ENCODE measurements at places on chromosomes 7 and 10.

DNA sequence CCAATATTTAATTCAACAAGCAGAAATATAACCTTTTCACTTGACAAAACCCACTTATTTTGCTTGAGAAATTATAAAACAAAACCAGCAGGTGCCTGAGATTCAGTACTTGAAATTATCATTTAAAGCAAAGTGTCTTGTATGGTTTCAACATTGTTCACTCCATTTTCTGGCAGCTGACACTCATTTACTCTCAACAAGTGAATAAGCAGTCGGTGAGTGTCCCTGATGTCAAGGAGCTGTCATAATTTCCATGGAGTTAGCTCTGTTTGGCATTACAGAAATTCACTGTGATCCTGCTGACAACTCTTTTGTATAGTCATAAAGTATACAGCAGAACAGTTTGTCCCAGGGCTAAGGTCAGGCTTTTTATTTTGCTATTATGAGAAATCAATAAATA, 490.0 kb downstream of the CNTNAP2 start:
- no peak for DNase-seq

- no peak for DNase-seq
Measured at GRCh38 chr7:79973455-79973854, 161.2 kb upstream of the GNAI1 start.

- no peak for DNase-seq
Measured at GRCh38 chr10:98349508-98349922, 65.5 kb downstream of the PYROXD2 start.

GRCh38 chr7:50697748-50698147, 84.9 kb downstream of the GRB10 start:
- DNase-seq, result no peak

GRCh38 chr7:93284908-93285307, 52.7 kb downstream of the VPS50 start:
- no peak for DNase-seq

GRCh38 chr7:19404912-19405329, 259.7 kb upstream of the FERD3L start:
- DNase-seq, result peak; percentile 87

DNA sequence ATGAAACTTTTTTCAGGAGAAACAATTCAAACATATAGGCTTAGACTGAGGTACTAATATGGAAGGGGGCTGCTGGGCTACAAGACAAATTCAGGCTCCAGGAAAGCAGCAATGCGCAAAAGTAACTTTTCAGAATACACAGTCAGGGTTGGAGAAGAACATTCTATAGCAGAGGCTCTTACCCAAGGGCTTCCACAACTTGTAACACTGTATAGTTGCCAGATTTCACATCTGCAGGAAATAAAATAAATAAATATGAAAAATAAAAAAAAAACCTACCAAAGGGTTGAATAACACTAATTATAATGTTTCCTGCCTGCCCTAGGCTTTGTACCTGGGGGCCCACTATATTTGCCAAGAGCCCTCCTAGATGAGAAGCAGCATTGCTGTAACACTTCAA, 14.3 kb downstream of the MMS19 start:
- no peak for DNase-seq

GRCh38 chr10:109743574-109743973, 179.7 kb downstream of the XPNPEP1 start:
- no peak for DNase-seq

- no peak for DNase-seq
Measured at GRCh38 chr7:50685135-50686065, 97.3 kb downstream of the GRB10 start.

- no peak for DNase-seq
Measured at GRCh38 chr7:100886142-100886935, 3.2 kb downstream of the UFSP1 start.

DNA sequence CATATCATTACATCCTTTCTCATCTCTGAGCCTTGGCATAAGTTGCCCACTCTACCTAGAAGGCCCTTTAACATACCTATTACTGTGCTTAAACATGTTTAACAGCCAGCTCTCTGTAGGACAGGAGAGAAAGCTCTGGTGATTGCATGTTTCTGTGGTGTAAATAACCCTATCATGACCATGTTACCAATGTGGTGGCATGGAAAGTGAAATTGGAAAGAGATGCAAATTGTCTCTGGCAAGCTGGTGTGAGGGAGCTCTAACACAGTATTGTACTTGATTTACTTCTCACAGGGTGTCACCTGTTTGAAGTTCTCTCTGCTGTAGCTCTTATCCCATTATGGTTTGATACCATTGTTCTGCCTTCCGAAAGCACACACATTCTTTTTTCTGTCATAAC, 231.8 kb upstream of the DKK1 start:
- DNase-seq, result no peak

GRCh38 chr10:104657457-104657856, 16.4 kb downstream of the SORCS3 start:
- no peak for DNase-seq

DNA sequence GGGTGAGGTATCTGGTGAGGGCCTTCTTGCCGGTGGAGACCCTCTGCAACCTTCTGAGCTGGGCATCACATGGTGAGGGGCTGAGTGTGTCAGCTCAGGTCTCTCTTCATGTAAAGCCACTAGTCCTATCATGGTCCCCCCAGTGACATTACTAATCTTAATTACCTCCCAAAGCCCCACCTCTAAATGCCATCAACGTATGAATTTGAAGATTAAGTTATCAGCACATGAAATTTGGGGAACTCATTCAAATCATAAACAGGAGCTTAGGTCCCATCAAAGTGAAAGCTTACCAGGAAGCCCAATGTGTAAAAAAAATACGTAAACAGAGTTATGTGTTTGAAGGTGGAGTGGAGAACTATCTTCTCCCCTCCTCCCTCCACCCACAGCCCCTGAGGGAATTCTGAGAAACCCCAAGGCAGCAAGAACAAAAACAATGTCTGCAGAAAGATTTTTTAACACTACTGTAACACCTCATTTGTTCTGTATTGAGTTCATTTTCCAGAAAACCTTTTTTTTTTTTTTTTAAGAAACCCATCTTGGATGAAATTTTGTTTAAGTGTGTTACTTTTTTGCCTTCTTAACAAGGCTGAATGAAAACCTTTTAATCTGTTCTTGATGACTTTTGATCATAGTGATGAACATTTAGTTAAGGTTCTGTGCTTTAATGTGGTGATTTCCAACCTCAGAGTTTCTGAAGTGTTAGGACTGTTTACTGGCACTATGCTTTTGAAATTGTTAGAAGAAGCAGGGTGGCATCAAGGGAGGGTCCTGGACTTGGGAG, 19.1 kb upstream of the PCGF5 start:
- no peak for DNase-seq

DNA sequence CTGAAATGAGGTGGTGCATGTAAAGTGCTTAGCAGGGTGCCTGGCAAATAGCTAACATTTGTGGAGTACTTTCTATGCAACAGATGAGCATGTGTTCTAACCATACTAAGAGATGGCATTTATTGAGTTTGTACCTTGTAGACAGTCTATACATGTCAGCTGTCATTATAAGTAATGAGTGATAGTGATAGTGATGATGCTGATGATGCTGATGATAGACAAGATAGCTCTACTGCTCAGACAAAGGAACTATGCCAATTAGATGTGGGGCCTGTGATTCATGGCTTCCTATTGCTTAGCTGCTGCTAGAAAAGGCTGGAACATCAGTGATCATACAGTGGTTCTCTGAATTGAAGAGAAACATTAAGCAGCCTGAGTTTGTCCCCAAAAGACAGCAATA, 585.8 kb downstream of the KCNMA1 start:
- no peak for DNase-seq

DNA sequence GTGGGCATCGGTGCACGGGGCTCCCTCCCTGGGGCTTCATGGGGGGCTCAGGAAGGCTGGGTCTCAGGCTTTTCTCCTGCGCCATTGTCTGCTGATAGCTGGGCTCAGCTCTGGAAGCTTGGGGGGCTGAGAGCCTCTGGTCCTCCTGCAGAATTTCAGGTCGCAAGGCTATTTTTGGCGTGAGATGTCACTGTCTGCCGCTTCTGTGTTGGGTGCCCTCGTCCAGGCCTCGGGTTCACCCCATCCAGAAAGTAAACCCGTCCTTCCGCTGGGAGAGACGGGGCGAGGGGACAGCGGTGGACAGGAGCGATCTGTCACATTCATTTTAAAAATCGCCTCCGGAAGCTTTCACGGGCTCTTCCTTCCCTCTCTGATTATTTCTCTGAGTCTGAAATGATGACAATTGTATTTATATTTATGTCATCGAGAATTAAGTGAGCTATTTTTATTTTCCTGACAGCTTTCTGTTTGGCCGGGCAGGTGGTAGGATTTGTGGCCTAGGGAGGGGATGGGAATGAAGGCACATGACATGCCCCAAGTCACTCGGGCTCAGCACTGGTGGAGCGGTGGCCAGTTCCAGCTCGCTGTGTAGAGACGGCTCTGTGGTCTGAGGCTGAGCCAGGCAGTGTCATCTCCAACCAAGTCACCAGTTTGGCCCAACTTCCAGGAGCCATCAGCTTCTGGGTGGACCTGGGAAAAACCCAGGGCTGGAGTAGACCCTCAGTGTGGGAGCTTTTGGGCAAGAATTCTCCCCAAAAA, 40.7 kb upstream of the AP5Z1 start:
- no peak for DNase-seq

Data from foreskin melanocyte (primary cell).